ENCODE measurements at places on chromosomes 16 and 17. TPM values are rescaled to one million over a fixed set of nuclear protein-coding genes. Genes with fewer than 3 reads are reported as not detected.

The MGRN1 gene
- 27.5 TPM for total RNA-seq

The KRTAP4-1 gene
- total RNA-seq, result not detected

The ABCA8 gene
- 5.8 TPM for total RNA-seq

The KRT33A gene
- total RNA-seq, result not detected

The CSF3 gene
- total RNA-seq, result not detected

The TP53TG3C gene
- 1.1 TPM for total RNA-seq

The XAF1 gene
- 0.72 TPM for total RNA-seq

The KRTAP1-1 gene
- total RNA-seq, result not detected

The TTLL6 gene
- total RNA-seq, result 1.2 TPM

The GDE1 gene
- 47.4 TPM for total RNA-seq

The KIF18B gene
- 13.6 TPM for total RNA-seq

The KRTAP4-6 gene
- total RNA-seq, result not detected

The DNAJA3 gene
- 124 TPM for total RNA-seq

The CA4 gene
- not detected for total RNA-seq

The LRRC46 gene
- 0.32 TPM for total RNA-seq

The RHOT2 gene
- 152 TPM for total RNA-seq

The ITGA3 gene
- 360 TPM for total RNA-seq

The MFSD11 gene
- total RNA-seq, result 14.7 TPM

The FOXF1 gene
- total RNA-seq, result 1.1 TPM

The PLEKHG4 gene
- 23.7 TPM for total RNA-seq

The MYH2 gene
- not detected for total RNA-seq

The CCDC92B gene
- not detected for total RNA-seq

The ARHGAP27 gene
- 13.4 TPM for total RNA-seq

The HOXB2 gene
- total RNA-seq, result 35.6 TPM

The UBE2G1 gene
- 31.5 TPM for total RNA-seq

The SOX9 gene
- total RNA-seq, result 1.6 TPM

The ATAD5 gene
- 8.6 TPM for total RNA-seq

The NEUROD2 gene
- not detected for total RNA-seq

The DOC2B gene
- total RNA-seq, result not detected

The WNT9B gene
- not detected for total RNA-seq

The KRTAP9-4 gene
- total RNA-seq, result not detected

The MMP15 gene
- 5.5 TPM for total RNA-seq

The NPIPB9 gene
- total RNA-seq, result 2.2 TPM

The PLXDC1 gene
- total RNA-seq, result under 0.01 TPM

The MLYCD gene
- total RNA-seq, result 2.2 TPM

The CRYBA1 gene
- not detected for total RNA-seq

The SOCS3 gene
- 18.7 TPM for total RNA-seq

The MT1A gene
- total RNA-seq, result not detected

The ULK2 gene
- total RNA-seq, result 10.4 TPM

The MPO gene
- total RNA-seq, result not detected

The RBFOX1 gene
- total RNA-seq, result not detected

The PPY gene
- not detected for total RNA-seq

The SALL1 gene
- total RNA-seq, result 9.5 TPM

The BBS2 gene
- 29.0 TPM for total RNA-seq

The PIMREG gene
- 40.3 TPM for total RNA-seq

The LGALS9 gene
- total RNA-seq, result 0.11 TPM

The NAA60 gene
- total RNA-seq, result 15.4 TPM

The FA2H gene
- total RNA-seq, result not detected

The FMNL1 gene
- total RNA-seq, result 5.9 TPM

The C1QTNF8 gene
- not detected for total RNA-seq
